ENCODE measurements at places on chromosomes 12 and 14.
A peak's percentile ranks its signal among the peaks of the same experiment; 100 is the strongest.

- peak; percentile 70 for DNase-seq
Measured at GRCh38 chr12:124904306-124905098, 9.9 kb downstream of the UBC start.

- DNase-seq: no peak
Measured at GRCh38 chr12:28378736-28379135, 188.5 kb downstream of the CCDC91 start.

DNA sequence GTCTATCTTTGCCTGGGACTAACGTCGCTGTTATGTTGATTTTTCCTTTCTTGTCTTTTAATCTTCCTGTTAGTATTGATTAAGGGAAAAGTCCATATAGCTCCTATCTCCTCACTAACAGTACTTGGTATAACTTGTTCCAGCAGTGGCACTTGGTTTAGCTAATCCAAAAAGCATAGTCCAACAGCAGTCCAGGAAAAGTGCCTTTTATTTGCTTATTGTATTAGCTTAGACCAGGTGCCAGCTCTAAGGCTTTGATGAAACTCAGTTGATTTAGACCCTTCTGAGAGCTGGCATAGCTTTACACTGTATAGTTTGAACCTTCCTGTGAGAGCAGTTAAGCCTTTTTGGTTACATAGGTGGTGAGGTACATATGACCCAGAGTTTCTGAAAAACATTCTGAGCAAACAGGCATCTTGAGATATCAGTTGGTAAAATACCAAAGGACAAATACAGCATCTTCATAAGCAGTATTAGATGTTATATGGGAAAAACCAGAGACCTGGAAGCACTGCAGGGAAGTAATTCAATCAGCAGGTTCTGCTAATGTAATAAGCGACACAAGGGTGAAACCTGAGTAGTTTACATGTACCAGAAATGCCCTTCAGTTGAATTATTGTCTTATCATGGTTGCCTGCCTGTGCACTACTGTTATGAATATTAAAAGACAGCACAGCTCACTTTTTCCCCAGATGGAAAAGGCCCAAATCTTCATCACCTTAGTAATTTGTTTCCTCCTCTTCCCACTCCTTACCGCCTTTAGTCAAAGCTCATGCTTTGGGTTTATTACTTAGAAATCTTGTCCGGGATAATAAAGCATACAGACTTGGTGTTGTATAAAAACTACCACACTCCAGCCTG lies 13.0 kb downstream of the PELI2 start:
- no peak for DNase-seq

DNA sequence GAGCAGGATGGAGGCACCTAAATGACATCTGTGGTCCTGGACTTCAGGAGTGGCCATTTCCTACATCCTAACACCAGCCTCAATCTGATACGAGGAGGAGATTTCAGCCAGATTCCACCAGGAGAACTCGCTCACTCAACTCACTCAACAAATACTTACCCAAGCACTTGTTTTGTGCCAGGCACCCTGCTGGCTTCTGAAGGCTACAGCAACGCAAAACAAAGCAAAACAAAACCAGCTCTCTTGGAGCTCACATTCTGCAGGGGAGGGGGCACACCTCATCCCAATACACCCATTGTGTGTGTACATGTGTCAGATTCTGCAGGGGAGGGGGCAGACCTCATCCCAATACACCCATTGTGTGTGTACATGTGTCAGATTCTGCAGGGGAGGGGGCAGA lies 144.8 kb downstream of the PIWIL1 start:
- DNase-seq: no peak

DNA sequence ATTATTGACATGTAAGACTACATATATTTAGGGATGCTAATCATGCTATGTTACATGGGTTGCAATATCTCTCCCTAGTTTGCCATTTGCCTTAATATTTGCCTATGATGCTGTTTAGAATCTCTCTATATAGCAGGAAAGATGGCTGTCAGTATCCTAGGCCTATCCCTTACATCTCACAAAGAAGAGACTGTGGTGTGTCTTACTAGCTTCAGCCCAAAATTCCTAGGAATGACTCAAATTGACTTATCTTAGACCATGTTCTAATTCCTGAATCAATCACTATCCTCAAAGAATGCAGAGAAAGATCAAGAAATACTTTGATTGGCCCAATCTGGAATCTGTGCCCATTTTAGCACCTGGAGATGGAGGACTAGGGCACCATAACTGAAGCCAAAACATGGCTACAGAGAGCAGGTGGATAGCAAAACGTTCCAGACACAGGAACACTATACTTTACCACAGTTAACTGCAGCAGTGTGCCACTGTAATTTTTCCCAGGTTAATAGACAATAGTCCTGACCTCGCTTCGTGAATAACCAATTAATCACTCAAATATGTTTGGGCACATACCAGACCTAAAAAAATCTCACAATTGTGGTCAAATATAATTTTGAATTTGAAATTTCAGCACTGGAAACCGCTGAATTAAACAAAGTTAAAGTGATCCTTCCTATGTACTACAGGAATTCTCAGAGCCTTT lies 32.7 kb upstream of the GLIPR1 start:
- DNase-seq: no peak

DNA sequence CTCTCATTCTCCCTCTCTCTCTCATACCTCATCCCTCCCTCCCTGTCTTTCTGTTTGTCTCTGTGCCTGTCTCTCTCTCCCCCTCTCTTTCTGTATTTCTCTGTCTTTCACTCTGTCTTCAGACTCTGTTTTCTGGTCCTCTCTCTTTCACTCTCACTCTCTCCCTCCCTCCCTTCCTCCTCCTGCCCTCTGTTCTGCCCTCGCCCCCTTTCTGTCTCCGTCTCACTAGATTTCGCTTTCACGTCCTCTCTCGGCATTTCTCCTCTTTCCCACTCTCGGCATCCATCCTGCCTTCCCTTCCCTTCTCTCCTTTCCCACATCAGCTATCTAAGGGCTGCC lies 183.0 kb downstream of the PHETA1 start:
- no peak for DNase-seq

DNA sequence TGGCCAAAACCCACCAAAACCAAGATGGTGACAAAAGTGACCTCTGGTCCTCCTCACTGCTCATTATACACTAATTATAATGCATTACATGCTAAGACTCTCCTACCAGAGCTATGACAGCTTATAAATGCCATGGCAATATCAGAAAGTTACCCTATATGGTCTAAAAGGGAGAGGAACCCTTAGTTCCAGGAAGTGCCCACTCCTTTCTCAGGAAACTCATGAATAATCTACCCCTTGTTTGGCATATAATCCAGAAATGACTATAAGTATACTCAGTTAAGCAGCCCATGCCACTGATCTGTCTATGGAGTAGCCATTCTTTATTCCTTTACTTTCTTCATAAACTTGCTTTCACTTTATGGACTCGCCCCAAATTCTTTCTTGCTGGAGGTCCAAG lies 43.0 kb upstream of the FUT8 start:
- DNase-seq: no peak

GRCh38 chr12:112421363-112421762 lies 2.6 kb downstream of the PTPN11 start:
- DNase-seq: no peak

DNA sequence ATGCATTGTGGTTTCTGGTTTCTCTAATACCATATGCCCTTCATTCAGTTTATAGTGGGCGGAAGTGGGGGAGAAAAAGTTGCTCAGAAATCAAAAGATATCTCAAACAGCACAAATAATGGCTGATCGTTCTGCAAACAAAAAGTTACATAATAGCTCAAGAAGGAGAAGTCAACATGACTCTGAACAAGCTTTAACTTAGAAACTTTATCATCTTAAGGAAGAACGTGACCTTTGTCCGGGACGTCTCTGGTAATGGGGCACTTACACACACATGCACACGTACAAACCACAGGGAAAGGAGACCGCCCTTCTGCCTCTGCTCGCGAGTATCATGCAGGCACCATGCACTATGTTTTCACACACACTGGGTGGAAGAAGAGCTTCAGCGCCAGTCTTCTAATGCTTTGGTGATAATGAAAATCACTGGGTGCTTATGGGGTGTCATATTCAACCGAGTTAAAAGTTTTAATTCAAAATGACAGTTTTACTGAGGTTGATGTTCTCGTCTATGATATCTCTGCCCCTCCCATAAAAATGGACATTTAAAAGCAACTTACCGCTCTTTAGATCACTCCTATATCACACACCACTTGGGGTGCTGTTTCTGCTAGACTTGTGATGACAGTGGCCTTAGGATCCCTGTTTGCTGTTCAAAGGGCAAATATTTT lies 4.7 kb downstream of the FOS start:
- DNase-seq: peak; percentile 63

- no peak for DNase-seq
Measured at GRCh38 chr12:71870416-71870815, 30.9 kb downstream of the TBC1D15 start.

DNA sequence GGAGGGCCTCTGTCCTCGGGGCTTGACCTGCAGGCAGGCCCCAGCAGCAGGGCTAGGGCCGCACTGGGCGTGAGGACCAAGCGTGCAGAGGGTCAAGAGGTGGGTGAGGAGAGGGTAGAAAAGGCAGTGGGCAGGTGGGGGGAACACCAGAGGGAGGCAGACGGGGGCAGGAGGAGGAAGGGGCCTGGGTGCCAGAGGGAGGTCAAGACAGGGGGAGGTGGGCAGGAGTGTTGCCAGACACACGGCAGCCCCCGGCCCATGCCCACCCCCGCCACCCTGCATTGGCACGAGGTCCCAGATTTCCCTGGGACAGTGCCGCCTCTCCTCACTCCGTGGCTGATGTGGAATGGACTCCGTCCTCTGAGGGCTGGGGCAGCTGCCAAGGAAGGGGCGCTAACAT lies 8.2 kb downstream of the TMEM121 start:
- DNase-seq: no peak

GRCh38 chr14:95480887-95481226 lies 35.6 kb downstream of the SYNE3 start:
- DNase-seq: no peak

- peak; percentile 42 for DNase-seq
Measured at GRCh38 chr12:45663455-45663854, 66.1 kb upstream of the ARID2 start.

DNA sequence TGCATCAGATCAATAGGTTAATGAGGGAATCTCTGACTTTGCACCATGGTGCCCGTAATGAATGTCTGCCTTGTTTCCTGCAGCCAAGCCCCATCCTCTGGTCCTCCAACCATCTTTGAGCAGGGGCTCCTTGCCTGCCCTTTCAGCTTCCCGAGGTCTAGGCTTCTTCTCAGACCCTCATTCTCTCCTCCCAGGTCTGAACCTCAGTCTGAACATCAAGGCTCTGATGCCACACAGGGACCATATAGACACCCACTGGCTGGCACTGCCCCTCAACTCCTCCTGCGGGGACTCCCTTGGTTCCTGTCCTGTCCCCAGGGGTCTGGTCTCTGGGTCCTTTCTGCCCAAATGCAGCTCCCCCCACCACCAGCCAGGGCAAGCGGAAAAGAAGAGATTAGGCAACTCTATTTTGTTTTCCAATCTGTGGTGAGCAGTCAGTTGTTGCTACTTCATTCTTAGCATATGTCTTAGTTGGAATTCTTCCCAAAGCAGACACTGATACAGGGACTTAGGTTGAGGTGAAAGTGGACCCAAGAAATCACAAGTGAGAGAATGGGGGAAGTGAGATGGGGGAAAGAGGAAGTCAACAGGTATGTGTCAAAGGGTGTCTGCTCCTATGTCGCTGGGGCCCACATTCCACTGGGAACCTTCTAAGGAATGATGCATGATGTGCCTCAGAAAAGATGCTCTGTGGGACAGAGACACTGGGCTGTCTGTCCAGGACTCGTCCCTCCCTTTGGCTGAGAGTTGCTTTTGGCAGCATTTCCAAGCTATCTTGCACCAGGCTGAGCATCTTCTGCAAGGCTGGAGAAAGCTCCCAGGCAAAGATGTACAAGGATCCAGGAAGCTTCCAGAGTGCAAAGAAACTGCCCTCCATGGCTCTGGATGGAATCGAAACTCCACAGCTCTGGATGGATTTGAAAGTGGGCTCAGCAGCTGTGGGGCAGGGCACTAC lies 1096.5 kb upstream of the TMEM132C start:
- no peak for DNase-seq

DNA sequence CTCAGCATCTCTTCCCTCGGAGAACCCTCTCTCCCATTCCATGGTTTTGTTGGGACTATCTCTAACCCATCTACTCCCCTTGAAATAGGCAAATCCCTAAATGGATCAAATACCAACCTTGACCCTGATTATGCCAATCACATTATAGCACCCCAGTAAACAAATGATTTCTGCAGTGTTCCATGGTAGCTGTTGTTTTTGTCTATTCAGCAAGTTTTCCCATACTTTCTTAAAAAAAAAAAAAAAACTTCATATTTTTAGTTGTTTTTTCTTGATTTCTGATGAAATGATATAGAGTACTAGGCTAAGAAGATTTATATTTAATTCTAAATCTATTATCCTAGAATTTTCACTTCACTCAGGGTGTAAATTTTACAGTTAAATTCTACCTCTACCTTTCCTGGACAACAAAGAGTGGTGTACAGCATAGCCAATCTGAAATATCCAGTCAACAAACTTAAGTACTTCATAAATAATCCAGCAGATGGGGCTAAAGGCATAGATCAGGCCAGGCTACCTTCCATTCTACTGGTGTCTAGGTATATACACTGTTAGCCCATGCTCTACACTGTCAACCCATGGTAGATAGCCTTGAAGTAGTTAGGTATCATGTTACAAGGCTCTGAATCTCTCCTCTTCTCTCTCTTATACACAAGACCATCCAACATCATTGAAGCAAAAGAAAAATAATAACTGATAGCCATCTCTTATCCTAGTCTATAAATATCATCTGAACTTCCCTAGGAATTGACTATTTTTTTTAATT lies 82.2 kb downstream of the PLEKHG7 start:
- DNase-seq: peak; percentile 45

- peak; percentile 50 for DNase-seq
Measured at GRCh38 chr12:39103552-39104165, 198.3 kb upstream of the CPNE8 start.

GRCh38 chr14:42004321-42004720 lies 397.6 kb downstream of the LRFN5 start:
- DNase-seq: no peak

DNA sequence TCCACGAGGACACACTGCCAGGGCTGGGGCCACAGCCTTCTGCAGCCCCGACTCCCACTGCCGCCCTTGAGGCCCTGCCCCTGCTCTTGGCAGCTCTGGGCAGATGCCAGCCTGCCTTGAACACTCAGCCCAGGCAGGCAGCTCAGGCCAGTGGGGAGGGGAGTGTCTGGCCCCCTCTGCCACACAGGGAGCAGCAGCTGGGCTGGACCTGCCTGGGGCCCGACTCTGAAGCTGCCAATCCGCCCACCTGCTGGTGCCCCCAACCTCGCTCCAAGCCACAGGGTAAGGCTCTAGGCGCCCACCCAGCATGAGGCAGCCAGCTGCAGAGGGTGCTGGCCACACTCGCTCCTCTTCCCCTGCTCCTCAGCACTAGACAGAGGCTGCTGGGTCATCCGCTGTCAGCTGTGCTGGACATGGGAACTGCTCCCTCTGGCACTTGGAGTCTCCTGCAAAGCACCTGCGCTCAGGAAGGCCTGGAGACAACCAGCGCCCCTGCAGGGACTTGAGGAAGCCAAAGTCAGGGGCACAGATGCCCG lies 24.6 kb upstream of the NUDT14 start:
- no peak for DNase-seq

All from hindlimb muscle (tissue), 1 donor.